ENCODE measurements at places on chromosomes 3 and 15. TPM values are rescaled to one million over a fixed set of nuclear protein-coding genes. Genes with fewer than 3 reads are reported as not detected.

- DNase-seq = no peak
Observed at GRCh38 chr15:89121414-89121813, 33.2 kb downstream of the ABHD2 start.

DNA sequence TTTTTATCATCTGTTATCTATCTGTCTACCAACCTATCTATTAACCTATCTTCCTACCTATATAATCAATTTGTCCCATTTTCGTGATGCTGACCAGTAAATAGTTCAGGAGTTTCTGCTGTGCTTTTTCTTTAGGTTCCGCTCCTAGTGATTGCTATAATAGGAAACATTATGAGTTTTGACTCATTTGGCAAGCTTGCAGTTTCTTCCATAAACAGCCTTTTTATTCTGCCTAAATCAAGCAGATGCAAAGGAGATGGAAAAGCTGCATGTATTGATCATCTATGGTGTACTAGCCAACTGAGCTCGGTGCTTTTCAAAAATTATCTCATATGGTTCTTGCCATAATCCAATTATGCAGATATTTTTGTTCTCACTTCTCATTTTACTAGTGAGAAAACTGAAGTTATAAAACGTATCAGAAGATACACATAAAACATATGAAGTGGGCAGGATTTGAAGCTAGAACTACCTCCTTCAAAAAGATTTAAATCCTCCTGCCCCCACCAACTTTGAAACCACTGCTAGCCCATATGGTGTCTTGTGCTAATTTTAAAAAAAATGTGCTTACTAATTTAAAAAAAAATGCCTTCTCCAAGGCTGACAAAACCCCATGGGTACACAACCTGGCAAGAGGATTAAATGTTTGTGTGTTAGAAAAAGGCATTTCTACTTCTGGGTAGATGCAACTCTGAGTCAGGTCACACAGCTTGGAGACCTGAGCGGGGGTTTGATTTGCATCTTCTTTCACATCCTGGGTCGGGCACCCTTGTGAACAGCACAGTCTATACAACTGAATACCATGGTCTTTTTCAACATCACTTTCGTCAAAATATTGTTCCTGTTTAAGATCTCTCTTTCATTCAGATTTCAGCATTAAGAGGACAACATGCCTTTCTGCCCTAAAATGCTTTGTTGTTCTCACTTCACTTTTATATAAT is 267.0 kb downstream of the CHL1 start:
- no peak for DNase-seq

Gene SMCO1
- total RNA-seq = not detected

- no peak for DNase-seq
Observed at GRCh38 chr3:39284457-39284881, 4.6 kb upstream of the CX3CR1 start.

Gene SEC62
- 232 TPM for total RNA-seq

- DNase-seq = no peak
Observed at GRCh38 chr15:31470756-31471155, 144.1 kb downstream of the KLF13 start.

- no peak for DNase-seq
Observed at GRCh38 chr15:36501063-36501678, 78.3 kb upstream of the CDIN1 start.

DNA sequence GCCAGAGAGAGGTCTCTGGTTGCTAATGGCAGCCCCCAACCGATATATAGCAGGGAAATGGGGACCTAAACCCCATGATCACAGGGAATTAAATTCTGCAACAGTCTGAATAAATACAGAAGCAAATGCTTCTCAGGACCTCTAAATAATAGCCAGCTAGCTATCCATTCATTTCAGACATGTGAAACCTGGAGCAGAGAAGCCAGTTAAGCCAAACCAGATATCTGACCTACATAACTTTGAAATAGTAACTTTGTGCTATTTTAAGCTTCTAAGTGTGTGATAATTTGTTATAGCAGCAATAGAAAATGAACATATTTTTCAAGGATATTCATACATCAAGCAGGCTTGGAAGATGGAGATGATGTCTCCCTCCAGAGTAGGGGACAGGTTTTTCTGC is 1062.9 kb upstream of the CADM2 start:
- DNase-seq = no peak

- no peak for DNase-seq
Observed at GRCh38 chr3:52262447-52262846, 16.0 kb downstream of the WDR82 start.

Gene LRRN1
- 10.4 TPM for total RNA-seq

DNA sequence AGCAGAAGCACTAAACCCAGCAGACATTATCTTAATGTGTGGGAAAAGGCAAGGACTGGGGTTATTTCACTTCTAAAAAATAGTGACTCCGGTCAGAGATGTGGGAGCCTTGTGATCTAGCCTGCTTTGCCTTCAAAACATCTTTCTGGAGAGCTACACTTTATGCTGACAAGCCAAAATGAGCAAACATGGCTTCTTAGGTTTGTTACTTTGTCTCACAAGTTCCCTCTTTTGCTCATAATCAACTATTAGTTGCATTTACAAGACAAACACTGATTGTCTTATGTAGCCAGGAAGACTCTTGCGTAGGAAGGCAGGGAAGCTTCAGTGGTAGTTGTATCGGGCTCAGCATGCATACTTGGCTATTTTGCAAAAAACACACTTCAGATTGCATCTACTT is 129.2 kb downstream of the NUP210 start:
- no peak for DNase-seq

Gene MAPKAPK3
- 19.5 TPM for total RNA-seq

GRCh38 chr15:88624156-88624970 is 3.2 kb downstream of the AEN start:
- no peak for DNase-seq

Gene TEX264
- total RNA-seq = 35.8 TPM

- peak; percentile 83 for DNase-seq
Observed at GRCh38 chr3:169149349-169149890, 514.1 kb downstream of the MECOM start.

GRCh38 chr3:114034787-114035545 is 21.4 kb downstream of the CCDC191 start:
- no peak for DNase-seq

- no peak for DNase-seq
Observed at GRCh38 chr3:187778726-187779125, 33.5 kb upstream of the BCL6 start.

DNA sequence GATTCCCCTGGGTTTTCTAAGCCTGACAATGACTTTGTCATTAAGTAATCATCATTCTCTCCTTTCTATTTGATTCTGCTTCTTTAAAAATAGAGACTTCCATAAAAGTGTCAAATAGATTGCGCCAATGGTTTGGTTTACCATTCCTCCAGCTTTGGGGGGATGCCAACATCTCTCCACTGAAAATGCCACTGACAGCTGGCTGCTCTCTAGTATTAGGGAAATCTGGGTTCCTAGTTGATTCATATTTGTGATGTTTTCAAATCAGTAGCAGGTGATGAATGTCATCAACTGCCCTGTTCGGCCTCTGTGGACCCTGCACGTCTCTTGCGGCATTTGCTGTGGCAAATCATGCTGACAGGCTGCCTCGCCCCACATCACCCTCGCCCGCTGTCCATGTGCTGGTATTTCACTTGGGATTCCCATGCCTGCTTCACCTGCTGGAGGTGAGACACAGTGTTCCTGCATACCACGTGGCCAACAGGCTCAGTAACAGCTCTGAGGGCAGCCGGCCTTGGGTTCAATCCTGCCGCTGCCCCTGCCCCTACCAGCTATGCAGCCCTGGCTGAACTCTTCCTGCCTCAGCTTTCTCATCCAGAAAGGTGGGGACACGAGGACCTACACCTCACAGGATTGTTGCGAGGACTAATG is 28.1 kb downstream of the ZXDC start:
- DNase-seq = peak; percentile 49

- no peak for DNase-seq
Observed at GRCh38 chr3:32797776-32798175, 20.0 kb upstream of the TRIM71 start.

GRCh38 chr3:112629425-112629824 is 11.5 kb downstream of the CCDC80 start:
- DNase-seq = no peak

GRCh38 chr15:90264671-90265070 is 801 bp upstream of the NGRN start:
- DNase-seq = no peak

GRCh38 chr3:185989511-185989910 is 51.7 kb upstream of the TRA2B start:
- no peak for DNase-seq

Gene CIAO2A
- total RNA-seq = 26.3 TPM

DNA sequence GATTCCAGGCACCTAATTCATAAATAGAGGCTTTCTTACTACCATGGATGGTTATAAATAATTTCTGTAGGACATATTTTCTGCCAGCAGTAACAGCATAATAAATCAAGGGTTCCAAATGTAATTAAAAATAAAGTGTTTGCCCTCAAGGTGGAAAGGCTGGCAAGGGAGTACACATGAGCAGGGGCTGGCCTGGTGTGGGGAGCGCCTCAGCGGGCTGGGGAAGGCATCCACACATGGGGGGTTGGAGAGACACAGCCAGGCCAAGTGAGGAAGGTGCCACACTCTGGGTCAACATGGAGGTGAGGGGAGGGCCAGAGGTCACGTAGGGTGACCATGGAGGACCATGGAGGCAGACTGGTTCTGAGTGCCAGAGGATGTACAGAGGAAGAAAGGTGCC is 65.8 kb upstream of the OCA2 start:
- no peak for DNase-seq

- no peak for DNase-seq
Observed at GRCh38 chr15:42199126-42199525, 9.0 kb downstream of the VPS39 start.

Gene TMEM108
- total RNA-seq = 0.67 TPM

- no peak for DNase-seq
Observed at GRCh38 chr3:177906126-177906511, 630.1 kb upstream of the KCNMB2 start.

Gene CSPG5
- total RNA-seq = 0.67 TPM

DNA sequence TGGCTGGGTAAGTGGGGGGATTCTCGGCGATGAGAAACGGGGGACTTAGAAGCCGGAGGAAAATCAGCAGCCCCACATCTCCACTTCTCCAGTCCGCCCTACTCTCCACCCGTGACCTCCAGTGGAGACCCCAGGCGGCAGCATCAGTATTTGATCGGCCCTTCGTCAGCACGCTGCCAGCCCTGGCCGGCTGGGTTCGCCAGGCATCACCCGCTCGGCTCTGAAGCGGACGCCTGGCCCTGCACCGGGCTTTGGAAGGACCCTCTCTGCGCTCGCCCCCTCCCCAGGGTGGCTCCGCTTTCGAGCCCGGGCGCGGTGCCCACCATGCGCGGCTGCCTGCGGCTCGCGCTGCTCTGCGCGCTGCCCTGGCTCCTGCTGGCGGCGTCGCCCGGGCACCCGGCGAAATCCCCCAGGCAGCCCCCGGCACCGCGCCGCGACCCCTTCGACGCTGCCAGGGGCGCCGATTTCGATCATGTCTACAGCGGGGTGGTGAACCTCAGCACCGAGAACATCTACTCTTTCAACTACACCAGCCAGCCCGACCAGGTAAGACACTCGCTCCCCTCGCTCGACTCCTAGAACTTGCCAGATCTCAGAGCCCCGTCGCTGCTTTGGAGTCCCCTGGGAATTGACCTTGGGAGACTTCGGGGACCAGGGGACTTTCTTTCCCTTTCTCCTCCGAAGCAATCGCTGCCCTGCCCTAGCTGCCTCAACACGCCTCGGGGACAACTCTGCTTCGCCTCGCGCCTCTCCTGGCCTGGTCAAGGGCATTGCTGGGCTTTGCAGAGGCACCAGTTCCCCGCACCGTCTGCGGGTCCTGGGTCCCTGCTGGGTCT is 561 bp downstream of the SIDT1 start:
- no peak for DNase-seq

Gene MAGI1
- total RNA-seq = 64.6 TPM

DNA sequence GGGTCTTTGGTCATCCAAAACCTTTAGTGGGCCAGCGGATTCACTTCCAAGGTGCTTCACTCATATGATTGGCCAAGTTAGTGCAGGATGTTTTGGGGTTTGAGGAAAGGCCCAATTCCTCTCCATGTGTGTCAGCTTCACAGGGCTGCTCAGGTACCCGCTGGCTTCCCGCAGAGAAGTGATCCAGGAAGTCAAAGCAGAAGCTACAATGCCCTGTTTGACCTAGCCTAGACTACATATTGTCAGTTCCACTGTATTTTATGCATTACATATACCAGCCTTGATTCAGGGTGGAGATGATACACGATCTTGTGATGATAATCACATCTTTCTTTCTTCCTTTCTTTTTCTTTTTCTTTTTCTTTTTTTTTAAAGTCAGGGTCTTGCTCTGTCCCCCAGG is 32.1 kb downstream of the PDE8A start:
- DNase-seq = no peak

Gene CLRN1
- not detected for total RNA-seq

DNA sequence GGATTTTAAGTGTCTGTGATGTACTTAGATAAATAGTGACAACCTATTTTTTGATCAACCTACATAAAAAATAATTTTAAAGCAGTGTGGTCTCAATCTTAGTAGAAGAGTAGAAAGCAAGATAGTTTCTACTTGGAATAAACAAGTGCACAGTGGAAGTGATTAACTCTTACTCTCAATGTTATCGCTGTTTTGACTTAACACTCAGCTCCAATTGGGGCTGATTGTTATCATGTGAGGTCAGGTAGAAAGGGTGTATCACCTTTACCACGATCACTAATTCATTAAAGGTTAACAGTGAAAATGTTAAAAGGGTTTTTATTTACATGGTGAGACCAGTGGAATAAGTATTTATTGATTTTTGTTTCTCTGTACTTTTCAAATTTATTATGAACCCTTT is 22.4 kb upstream of the APH1B start:
- no peak for DNase-seq

GRCh38 chr3:44058868-44059203 is 182.8 kb upstream of the TOPAZ1 start:
- no peak for DNase-seq

Gene SCN5A
- total RNA-seq = 2.7 TPM

GRCh38 chr3:14203521-14204079 is 25.0 kb downstream of the LSM3 start:
- peak; percentile 72 for DNase-seq

Gene LEKR1
- total RNA-seq = 1.9 TPM

Gene FOXB1
- total RNA-seq = not detected

Gene LSAMP
- total RNA-seq = 5.3 TPM

Gene EXD1
- total RNA-seq = not detected

Gene DCUN1D1
- total RNA-seq = 61.9 TPM

- DNase-seq = no peak
Observed at GRCh38 chr3:16802389-16802788, 82.4 kb upstream of the PLCL2 start.

DNA sequence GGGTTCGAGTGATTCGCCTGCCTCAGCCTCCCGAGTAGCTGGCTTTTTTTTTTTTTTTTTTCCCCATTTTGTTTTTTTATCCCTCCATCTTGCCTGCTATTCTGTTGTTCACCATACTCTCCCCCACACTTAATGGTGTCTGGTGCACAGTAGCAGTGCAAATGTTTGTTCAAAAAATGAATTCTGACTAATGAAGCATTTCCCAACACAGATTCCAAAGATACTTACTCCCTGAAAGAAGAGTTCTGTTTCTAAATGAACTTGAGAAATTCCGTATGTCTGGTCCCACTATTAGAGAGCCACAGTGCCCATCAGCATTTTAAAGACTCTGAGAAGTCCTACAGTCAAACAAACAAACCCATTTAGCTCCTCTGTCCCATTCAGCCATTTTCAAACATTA is 9.5 kb downstream of the EDEM1 start:
- no peak for DNase-seq
